ENCODE measurements at places on chromosomes 16 and 17. TPM values are rescaled to one million over a fixed set of nuclear protein-coding genes. Genes with fewer than 3 reads are reported as not detected.

The CCL11 gene
- 0.91 TPM for polyA plus RNA-seq

The ATP2C2 gene
- not detected for polyA plus RNA-seq

The DLX4 gene
- not detected for polyA plus RNA-seq

The HAP1 gene
- polyA plus RNA-seq: 0.01 TPM

The SOX8 gene
- not detected for polyA plus RNA-seq

The HS3ST6 gene
- not detected for polyA plus RNA-seq

The ELAC2 gene
- 61.3 TPM for polyA plus RNA-seq

The YBX2 gene
- polyA plus RNA-seq: not detected
